AG08396 (cell line): ENCODE measurements at places on chromosomes 3 and 15.

- DNase-seq = peak; percentile 56
Measured at GRCh38 chr15:62929000-62929357, 113.6 kb upstream of the TPM1 start.

DNA sequence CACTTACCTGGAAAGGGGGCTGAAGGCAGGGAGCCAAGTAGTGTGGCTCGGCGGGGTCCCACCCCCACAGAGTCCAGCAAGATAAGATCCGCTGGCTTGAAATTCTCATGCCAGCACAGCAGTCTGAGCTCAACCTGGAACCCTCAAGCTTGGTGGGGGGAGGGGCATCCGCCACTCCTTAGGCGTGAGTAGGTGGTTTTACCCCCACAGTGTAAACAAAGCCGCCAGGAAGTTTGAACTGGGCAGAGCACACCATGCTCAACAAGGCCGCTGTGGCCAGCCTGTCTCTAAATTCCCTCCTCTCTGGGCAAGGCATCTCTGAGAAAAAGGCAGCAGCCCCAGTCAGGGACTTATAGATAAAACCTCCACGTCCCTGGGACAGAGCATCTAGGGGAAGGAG is 156.3 kb downstream of the KBTBD8 start:
- DNase-seq = no peak

DNA sequence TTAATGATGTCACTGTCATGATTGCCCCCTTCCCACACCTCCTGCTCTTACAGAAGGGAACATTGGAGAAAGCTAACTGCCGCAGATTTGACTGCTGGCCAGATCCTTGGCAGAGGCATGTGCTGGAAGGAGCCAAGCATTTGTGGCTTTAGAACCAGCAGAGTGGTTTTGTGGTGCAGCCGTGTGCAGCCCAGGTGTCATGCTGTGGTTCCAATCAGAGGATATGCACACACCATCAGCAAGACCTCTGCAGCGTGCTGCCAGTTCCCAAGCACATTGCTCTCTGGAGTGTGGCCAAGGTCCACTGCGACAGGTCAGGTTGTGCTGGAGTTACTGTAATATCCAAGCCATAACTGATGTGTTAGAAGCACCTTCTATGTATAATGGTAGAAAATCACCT is 61.6 kb downstream of the OTOL1 start:
- no peak for DNase-seq

DNA sequence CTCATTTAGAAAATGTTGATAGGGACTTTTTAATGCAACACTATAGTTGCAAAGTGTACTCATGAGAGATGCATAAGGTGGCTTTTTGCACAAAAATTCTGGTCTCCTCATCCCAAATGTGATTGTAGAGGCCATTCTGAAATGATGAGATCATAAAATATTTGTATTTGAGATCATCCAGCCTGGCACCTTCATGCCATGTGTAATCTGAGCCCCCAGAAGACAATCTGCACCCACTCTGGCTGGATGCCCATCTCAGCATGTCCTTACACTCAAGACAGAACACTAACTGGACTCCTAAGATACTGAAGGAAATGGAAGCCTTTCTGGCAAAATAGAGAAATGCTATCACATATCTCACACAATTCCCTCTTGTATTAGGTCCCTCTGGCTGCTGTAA is 49.2 kb downstream of the SLC7A14 start:
- DNase-seq = no peak

GRCh38 chr3:194235160-194235559 is 99.2 kb downstream of the HES1 start:
- DNase-seq = no peak

GRCh38 chr3:153783741-153784480 is 337.3 kb upstream of the ARHGEF26 start:
- no peak for DNase-seq

DNA sequence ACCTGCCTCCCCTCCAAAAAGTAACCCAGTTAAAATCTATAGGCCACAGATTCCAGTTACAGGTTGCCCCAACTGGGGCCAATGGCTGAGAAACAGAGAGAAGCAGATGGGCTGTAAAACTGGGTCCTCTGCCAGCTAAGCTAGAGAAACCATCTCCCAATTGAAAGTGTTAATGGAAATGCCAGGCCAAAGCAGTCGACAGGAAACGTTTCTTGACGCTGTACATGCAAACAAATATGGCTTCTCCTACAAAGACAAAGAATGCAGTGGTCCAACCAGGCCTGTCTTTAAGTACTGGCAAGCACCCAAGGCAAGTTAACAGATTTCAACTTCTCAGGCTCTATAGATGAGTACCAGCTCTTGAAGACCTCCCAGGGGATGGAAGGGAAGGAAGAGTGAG is 71.3 kb downstream of the MAGI1 start:
- no peak for DNase-seq

DNA sequence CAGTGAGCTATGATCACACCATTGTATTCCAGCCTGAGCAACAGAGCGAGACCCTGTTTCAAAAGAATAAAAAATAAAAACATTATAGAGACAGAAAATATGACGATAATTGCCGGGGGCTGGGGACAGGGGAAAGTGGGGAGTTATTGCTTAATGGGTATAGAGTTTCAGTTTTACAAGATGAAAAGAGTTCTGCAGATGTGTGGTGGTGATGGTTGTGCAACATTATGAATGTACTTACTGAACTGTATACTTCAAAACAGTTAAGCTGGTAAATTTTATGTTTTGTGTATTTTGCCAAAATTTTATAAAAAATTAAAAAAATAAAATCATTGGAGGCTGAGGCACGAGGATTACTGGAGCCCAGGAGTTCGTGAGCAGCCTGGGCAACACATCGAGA is 24.8 kb upstream of the ZNF774 start:
- no peak for DNase-seq

- no peak for DNase-seq
Measured at GRCh38 chr15:59553879-59554735, 57.5 kb upstream of the GCNT3 start.

GRCh38 chr3:94004301-94004910 is 24.0 kb downstream of the STX19 start:
- DNase-seq = peak; percentile 50

GRCh38 chr3:10198761-10199649 is 34.3 kb downstream of the IRAK2 start:
- DNase-seq = no peak

GRCh38 chr3:124156866-124157712 is 165.2 kb upstream of the ROPN1 start:
- no peak for DNase-seq

- no peak for DNase-seq
Measured at GRCh38 chr15:33313491-33313890, 2.7 kb downstream of the RYR3 start.

DNA sequence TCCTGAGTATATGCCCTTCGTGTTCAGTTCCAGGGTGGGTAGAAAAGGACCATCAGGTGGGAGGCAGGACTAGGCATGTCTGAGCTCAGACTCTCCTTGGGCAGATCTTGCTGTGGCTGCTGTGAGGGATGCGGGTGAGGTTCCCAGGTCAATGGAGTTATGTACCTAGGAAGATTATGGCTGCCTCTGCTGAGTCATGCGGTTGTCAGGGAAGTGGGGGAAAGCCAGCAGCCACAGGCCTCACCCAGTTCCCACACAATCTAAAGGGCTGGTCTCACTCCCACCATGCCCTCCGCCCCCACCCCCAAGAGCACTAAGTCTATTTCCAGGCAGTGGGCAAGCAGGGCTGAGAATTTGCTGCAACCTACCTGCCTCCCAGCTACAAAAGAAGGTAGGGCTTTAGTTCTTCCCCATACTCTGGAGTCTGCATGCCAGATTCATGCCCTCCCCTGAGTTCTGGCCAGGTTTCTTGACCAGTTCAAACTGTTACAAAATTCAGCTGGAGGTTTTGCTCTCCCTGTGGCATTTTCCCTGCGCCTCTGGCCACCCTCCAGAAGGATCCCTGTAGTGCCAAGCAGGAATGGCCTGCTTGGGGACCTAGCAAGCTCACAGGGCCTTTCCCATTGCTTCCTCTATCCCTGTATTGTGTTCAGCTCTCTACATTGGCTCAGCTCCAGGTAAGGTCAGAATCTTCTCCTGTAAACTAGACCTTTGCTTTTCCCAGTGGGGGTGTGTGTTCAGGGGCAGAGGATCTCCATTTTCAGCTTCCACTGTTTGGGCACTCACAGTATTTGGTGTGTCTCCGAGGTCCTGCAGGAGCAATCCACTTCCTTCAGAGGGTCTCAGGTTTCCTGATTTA is 12.7 kb upstream of the TMCO5A start:
- DNase-seq = no peak

- DNase-seq = peak; percentile 50
Measured at GRCh38 chr15:60721707-60722106, 242.8 kb upstream of the ICE2 start.

GRCh38 chr15:63905131-63905530 is 71.4 kb upstream of the HERC1 start:
- DNase-seq = no peak

DNA sequence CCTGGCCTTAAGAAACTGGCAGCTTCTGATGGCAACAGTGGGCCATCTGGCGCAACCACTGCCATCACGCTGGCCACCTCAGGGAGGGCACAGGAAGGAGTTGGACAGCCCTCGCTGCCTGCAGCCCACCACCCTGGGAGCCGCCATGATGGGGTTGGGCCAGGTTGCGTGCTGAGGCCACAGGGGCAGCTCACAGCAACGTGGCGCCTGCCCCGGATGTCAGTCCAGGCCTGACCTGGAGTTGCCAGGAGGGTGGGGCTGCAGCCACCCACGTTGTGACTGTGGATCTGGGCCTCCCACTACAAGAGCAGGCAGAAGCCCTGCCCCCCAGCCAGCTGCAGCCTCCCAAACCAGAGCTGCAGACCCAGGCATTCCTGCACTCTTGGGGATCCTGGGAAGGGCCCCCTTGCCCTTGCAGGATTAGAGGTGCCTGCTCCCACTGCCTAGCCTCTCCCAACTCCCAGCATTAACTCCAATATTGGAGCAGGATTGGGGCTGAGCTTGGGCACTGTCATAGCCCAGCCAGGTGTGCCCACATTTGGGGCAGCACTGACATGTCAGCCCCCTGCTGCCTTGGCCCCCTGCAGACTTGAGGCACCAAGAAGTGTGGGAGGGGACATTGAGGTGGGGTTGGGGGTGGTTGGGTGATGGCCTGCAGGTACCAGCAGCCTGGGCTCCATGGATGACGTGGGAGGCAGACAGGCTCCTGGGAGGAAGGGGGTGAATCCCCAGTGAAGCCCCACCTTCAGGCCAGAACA is 468.9 kb upstream of the CCDC54 start:
- DNase-seq = no peak

DNA sequence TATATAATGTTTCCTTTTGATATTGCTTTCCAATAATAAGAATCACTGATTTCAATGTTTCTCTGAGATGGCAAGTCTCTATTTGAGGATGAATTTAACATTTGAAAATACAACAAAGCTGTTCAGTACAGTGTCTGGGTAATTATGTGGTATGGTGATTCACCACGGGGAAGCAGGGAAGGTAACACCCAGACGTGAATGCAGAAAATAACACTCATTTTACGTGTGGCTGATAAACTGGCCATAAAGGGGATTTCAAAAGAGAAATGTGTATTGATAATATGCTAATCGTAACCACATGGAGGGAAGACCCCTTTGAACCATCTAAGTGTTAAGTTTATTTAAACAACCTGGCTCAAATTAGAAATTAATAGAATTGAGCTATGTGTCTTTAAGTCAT is 344.6 kb downstream of the GRM7 start:
- no peak for DNase-seq

GRCh38 chr15:88191812-88192165 is 64.8 kb downstream of the NTRK3 start:
- DNase-seq = no peak

DNA sequence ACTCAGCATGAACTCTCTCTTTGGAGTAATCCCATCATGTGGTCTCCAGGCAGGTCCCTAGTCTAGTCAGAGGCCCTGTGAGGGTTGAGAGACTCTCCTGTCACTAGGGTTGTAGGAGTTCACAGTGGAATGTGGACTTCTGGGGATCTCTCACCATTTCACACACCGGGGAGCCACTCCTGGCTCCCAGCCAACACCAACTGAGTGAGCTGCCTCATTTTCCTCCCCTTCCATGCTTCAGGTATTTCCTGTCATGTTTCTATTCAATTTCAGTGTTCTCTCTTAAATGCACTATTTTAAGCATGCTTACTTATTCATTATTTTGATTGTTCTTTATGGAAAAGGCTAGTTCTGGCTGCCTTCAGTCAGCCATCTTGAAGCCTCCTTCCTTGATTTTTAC is 467.5 kb upstream of the ARL6 start:
- no peak for DNase-seq

DNA sequence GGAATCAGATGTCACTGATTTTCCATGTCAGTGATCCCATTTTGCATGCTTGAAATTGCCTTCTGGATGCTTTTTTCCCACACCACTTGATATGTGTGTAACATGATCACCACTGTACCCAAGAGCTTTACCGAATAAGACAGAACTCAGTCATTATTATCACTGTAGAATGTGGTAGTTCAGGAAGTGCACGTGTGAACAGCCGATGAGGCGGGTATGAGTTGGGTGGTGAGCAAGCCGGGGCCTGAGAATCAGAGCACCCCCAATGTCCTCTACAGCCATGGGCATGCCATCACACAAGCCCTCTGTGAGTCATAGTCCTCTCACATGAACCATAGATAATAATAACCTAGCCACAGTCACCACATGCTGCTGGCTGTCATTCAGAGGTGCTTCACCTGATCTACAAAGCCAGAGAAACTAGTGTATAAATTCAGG is 470.8 kb downstream of the SOX2 start:
- DNase-seq = no peak

DNA sequence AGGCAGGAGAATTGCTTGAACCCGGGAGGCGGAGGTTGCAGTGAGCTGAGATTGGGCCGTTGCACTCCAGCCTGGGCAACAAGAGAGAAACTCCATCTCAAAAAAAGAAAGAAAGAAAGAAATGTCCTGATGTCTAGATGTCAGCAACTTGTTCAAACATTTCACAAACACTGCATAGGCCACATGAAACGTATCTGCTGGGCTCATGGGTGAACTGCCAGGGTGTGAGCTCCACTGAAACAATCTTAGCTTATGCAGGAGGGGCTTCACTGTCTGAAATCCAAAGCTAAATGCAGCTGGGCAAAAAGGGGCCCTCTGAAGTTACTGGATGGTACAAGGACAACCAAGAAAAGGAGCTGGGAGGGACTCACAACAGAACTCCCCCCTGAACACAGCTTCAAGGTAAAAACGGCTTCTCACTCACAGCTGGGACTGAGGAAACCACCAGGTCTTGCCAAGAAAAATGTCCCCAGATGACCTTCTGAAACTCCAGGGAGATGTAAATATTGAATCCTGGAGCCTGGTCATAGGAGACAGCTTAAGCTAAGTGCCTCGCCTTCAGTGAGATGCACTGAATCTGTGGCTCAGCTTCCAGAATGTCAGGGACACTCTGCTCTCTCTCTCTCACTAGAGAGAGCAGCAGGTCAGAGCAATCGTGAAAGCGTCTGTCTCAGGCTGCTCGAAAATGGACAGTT is 31.9 kb downstream of the SEC61A1 start:
- DNase-seq = peak; percentile 62

- peak; percentile 11 for DNase-seq
Measured at GRCh38 chr15:37933666-37934065, 774 bp upstream of the TMCO5A start.

GRCh38 chr15:52521682-52522081 is 7.0 kb downstream of the MYO5A start:
- no peak for DNase-seq
